ENCODE measurements at places on chromosomes 11 and 22. TPM values are rescaled to one million over a fixed set of nuclear protein-coding genes. Genes with fewer than 3 reads are reported as not detected.

MS4A6E gene
- total RNA-seq: not detected

DNA sequence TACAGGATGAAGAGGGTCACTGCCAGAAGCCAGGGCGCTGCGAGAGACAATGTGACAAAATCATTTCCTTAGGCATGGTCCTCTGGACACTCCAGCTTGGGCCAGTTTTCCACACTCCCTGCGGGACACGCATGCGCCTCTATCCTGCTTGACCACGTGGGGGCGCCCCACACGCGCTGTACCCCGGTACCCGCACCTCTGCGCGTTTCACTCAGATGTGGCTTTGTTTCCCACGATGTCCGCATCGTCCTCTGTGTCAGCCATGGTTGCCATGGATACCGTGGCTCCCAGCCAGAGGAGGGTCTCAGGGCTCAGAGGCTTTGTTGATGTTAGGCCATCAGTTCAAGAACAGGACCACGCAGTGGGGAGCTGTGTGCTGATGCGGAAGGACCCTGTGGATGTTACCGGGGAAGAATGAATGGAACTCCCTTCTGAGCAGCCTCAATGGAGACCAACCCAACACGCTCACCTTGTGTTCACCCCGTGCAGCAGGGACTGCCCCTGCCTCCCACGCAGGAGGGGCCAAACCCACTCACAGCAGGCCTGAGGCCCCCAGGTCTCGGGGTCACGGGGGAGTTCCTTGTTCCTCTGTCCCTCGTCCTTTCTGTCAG lies 101.1 kb upstream of the SLC22A12 start:
- no peaks in the 10 kb centered on the region for H3K4me1 ChIP-seq
- no peak overlapping the region for H3K4me3 ChIP-seq
- peak; percentile 92 for DNase-seq
- no peaks in the 10 kb centered on the region for H3K36me3 ChIP-seq

GRCh38 chr22:48968201-48968959 lies 859.3 kb downstream of the BRD1 start:
- no peaks in the 10 kb centered on the region for H3K4me1 ChIP-seq
- DNase-seq: peak; percentile 50
- H3K27me3 ChIP-seq: peaks cover 5% of the 10 kb centered on the region
- H3K27ac ChIP-seq: no peak overlapping the region
- no peak overlapping the region for H3K4me3 ChIP-seq

DNA sequence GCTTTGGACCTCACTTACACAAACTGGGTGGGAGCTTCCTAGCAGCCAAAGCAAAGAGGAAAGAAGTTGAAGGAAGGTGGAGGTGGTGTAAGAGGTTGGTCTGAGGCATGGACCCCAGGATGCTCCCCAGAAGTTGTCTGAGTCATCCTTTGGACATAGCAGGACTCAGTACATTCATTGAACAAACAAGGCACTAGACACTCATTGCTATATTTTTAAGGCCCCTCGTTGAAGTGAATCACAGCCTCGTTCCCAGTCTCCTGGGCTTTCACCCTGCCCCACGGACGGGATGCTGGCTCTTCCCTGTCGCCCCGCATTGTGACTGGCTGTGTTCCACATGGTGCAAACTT lies 95.9 kb upstream of the FGF3 start:
- H3K36me3 ChIP-seq: no peaks in the 10 kb centered on the region
- DNase-seq: no peak

DNA sequence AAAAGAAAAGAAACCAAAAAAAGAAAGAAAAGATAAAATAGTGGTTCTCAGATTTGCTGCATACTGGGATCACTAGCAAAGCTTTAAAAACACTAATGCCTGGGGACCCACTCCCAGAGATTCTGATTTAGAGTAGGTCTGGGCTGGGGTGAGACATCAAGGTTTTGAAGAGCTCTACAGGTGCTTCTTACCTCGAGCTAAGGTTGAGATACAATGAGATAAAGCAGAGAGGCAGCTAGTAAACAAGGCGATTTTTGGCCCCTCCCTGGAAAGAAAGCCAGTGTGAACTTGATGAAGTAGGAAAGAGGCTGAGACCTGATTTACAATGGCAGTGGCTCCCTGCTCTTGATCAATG lies 327.6 kb upstream of the CCDC90B start:
- H3K36me3 ChIP-seq: no peaks in the 10 kb centered on the region
- H3K4me3 ChIP-seq: no peak overlapping the region
- no peak for DNase-seq

All from neural progenitor cell (in vitro differentiated cells).